ENCODE measurements at places on chromosomes 12 and 14.

- DNase-seq = no peak
Measured at GRCh38 chr12:116881325-116881876, at the start of gene HRK. Gene HRK, minus strand, starts transcription at chr12:116881441. Its CDS starts 134 bp downstream, at chr12:116881307.

GRCh38 chr14:105865266-105865903, 339.0 kb downstream of the TMEM121 start:
- DNase-seq = no peak

DNA sequence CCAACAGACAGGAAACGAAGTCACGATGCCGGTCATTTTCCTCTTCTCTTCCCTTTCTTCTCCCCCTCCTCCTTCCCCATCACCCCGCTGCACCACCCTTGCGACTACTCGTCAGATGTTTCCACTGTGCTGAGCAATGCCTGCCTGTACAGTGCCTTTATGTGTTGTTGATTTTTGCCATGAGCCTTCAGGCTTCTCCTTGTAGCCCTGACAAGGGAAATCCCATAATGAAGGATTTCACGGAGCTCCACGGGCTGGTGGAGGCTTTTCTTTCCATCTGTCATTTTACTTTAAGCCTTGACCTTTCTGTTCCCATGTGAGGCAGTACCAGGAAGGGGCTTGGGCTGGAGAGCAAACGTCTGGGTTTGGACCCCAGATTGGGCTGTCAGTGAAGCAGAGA, 28.7 kb upstream of the CCND2 start:
- no peak for DNase-seq

- no peak for DNase-seq
Measured at GRCh38 chr12:9122091-9122609, 6.4 kb upstream of the A2M start.

GRCh38 chr12:106582641-106583230, at the start of gene RFX4:
Gene RFX4, plus strand, starts transcription at chr12:106583004. Its CDS starts 317 bp downstream, at chr12:106583321.
- no peak for DNase-seq

All from activated CD4-positive, alpha-beta T cell treated with anti-CD3 and anti-CD28 coated beads, Interleukin-2, Interleukin-6, amounts not matched to agents 100 ng/mL and 50 ng/mL, durations not matched to agents 16 hours and 8 hours (primary cell).